CD14-positive monocyte (primary cell): ENCODE measurements at places on chromosomes 1 and 21. TPM values are rescaled to one million over a fixed set of nuclear protein-coding genes. Genes with fewer than 3 reads are reported as not detected.

DNA sequence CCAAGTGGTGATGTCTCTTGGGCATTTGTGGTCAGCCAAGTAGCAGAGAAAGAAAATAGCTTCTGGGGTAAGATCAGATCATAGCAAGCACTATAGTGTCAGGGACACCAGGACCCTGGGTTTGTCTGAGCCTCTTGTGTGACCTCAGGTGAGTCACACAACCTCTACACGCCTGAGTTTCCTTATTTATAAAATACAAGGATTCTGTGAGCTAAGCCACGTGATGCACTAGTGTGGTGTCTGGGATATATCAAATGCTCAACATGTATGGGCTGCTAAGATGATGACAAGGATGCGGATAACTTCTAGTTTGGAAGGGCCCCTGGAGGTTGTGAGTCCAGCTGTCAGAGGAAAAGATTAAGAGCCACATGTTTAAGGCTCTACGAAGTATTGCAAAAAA is 24.5 kb upstream of the ZNF436 start:
- no peak overlapping the region for H3K4me3 ChIP-seq
- H3K27me3 ChIP-seq: no peaks in the 10 kb centered on the region
- no peak for DNase-seq
- no peak overlapping the region for H3K27ac ChIP-seq

GRCh38 chr1:183583466-183583865 is 6.8 kb downstream of the NCF2 start:
- H3K27me3 ChIP-seq: no peaks in the 10 kb centered on the region
- DNase-seq: peak; percentile 92
- H3K27ac ChIP-seq: peak overlapping the region; percentile 76
- peaks cover 89% of the 10 kb centered on the region for H3K4me1 ChIP-seq
- H3K36me3 ChIP-seq: peaks cover 59% of the 10 kb centered on the region

DNA sequence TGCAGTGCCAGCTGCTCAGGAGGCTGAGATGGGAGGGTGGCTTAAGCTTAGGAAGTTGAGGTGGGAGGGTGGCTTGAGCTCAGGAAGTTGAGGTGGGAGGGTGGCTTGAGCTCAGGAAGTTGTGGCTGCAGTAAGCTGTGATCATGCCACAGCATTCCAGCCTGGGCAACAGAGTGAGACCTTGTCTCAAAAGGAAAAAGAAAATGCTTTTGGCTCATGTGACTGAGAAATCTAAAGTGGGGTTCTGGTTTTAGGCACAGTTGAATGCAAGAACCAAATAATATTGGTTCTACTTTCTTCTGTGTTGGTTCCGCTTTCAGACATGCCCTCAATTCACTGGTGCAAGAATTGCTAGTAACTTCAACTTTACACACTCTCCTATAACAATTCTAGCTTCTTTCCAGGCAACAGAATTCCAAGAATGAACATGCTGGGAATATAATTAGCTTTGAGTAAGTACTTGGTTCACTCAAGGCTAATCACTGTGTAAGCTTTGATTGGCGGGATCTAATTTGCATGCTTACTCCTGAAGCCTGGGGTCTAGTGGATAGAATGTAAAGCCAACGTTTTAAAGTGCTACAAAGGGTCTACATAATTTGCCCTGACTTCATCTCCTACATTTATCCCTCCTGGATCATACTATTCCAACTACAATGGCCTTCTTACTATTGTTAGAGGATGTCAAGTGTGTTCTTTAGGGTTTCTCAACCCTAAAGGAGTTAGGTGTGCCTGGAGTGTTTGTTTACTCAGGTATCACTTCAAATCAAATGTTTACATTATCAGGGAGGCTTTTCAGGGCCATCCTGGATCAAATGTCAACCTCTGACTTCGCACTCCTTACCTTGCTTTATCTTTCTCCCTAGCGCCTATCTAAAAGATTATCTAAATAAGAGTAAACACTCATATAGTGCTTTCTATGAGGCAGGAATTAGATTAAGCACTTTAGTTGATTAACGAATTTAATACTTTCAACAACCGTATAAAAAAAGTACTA is 115.1 kb downstream of the SLC16A1 start:
- DNase-seq: peak; percentile 11
- peak overlapping the region; percentile 41 for H3K4me3 ChIP-seq
- peaks cover 27% of the 10 kb centered on the region for H3K4me1 ChIP-seq
- peak overlapping the region; percentile 9 for H3K27ac ChIP-seq
- H3K27me3 ChIP-seq: no peaks in the 10 kb centered on the region
- H3K36me3 ChIP-seq: no peaks in the 10 kb centered on the region

GRCh38 chr21:45332415-45332814 is 44.7 kb upstream of the POFUT2 start:
- H3K4me3 ChIP-seq: no peak overlapping the region
- H3K27ac ChIP-seq: no peak overlapping the region
- no peak for DNase-seq
- no peaks in the 10 kb centered on the region for H3K27me3 ChIP-seq
- no peaks in the 10 kb centered on the region for H3K4me1 ChIP-seq

GRCh38 chr1:233448109-233448689 is 120.7 kb downstream of the MAP3K21 start:
- H3K4me1 ChIP-seq: no peaks in the 10 kb centered on the region
- H3K4me3 ChIP-seq: no peak overlapping the region
- DNase-seq: no peak
- no peaks in the 10 kb centered on the region for H3K36me3 ChIP-seq
- H3K27me3 ChIP-seq: no peaks in the 10 kb centered on the region
- no peak overlapping the region for H3K27ac ChIP-seq

- no peak for DNase-seq
- no peaks in the 10 kb centered on the region for H3K4me1 ChIP-seq
- no peaks in the 10 kb centered on the region for H3K27me3 ChIP-seq
- no peak overlapping the region for H3K4me3 ChIP-seq
- no peak overlapping the region for H3K27ac ChIP-seq
Measured at GRCh38 chr1:78830321-78830720, 176.2 kb downstream of the ADGRL4 start.

GRCh38 chr1:36323636-36324352 is at the start of gene EVA1B:
TSS of gene EVA1B (minus strand) at chr1:36323645. CDS start at chr1:36323037, 608 bp downstream.
- H3K36me3 ChIP-seq: no peaks in the 10 kb centered on the region
- DNase-seq: peak; percentile 37
- H3K4me1 ChIP-seq: peaks cover 35% of the 10 kb centered on the region
- no peak within 1 kb of the TSS for H3K27ac ChIP-seq
- peaks cover 17% of the 10 kb centered on the region for H3K27me3 ChIP-seq

DNA sequence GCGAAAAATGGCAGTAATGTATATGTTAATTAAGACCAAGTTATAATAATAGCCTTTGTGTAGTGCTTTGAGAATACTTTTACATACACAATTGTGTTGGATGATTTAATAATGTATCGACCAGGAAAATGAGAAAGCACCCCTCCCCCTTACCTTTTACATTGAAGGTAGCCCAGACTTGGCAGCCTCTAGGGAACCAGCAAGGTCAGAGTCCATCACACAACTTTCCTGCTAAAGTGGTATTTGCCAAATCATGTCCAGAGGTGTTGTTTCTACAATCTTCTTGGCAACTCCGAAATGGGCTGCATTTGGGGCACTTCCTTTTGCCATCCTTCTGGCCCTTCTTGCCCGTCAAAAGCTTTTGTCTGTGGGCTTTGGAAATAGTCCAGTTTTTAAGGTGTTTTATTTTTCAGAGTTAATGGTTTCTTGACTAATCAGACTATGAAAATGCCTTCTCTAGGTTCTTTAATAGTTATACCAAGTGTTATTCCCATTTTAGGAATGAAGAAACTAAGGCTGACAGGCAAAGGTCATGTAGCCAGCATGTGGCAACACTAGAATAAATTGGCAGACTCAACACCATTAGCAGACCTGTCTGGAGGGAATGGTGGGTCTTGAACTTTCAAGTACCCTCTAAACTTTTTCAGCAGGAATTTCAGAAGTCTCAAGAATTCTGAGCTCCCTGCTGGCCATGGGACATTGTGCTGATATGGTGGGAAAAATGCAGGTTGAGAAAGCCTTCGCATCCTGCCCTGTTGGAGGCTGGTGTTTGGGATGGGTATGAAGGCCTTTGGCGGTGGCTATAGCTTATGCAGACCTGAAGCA is 6.8 kb downstream of the ATP1A1 start:
- H3K27me3 ChIP-seq: no peaks in the 10 kb centered on the region
- H3K27ac ChIP-seq: peak overlapping the region; percentile 97
- peaks cover 68% of the 10 kb centered on the region for H3K4me1 ChIP-seq
- peaks cover 9% of the 10 kb centered on the region for H3K36me3 ChIP-seq
- no peak for DNase-seq

DNA sequence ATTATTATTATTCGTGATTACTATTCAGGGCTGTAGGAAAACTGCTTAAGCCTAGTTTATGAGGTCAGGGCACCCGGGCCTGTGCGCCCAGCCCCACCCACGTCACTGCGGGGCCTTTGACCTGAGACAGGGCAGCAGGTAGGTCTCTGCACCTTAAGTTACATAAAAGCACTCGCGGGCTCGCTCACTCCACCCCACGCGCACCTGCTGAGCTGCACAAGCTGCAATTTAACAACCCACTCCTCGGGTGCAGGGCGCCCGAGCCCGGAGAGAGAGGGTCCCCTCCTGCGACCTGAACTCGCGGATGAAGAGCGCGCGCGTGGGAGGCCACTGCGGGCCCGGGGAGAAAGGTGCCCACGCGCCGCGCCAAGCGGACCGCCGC is 477 bp downstream of the ICMT start:
- H3K4me3 ChIP-seq: peak overlapping the region; percentile 57
- H3K36me3 ChIP-seq: peaks cover 21% of the 10 kb centered on the region
- DNase-seq: no peak

DNA sequence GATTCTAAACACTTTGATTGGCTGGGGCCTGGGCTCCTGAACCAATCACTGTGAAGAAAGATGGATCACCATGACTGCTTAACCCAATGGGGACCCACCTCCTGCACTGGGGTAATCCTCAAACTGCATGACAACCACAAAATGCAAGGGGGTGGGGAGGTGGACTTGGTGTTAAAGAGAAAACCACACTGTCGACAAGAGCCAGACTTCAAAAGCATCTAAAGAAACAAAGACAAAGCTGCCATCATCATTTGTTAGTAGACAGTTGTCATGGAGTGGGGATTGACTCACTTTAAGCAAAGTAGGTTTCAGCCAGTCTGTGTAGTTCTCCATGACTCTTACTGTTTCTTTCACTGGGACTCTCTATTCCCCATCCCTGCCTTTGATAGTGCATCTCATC is 433.8 kb downstream of the PLPP3 start:
- H3K27me3 ChIP-seq: no peaks in the 10 kb centered on the region
- no peaks in the 10 kb centered on the region for H3K36me3 ChIP-seq
- no peak overlapping the region for H3K27ac ChIP-seq
- DNase-seq: no peak

DNA sequence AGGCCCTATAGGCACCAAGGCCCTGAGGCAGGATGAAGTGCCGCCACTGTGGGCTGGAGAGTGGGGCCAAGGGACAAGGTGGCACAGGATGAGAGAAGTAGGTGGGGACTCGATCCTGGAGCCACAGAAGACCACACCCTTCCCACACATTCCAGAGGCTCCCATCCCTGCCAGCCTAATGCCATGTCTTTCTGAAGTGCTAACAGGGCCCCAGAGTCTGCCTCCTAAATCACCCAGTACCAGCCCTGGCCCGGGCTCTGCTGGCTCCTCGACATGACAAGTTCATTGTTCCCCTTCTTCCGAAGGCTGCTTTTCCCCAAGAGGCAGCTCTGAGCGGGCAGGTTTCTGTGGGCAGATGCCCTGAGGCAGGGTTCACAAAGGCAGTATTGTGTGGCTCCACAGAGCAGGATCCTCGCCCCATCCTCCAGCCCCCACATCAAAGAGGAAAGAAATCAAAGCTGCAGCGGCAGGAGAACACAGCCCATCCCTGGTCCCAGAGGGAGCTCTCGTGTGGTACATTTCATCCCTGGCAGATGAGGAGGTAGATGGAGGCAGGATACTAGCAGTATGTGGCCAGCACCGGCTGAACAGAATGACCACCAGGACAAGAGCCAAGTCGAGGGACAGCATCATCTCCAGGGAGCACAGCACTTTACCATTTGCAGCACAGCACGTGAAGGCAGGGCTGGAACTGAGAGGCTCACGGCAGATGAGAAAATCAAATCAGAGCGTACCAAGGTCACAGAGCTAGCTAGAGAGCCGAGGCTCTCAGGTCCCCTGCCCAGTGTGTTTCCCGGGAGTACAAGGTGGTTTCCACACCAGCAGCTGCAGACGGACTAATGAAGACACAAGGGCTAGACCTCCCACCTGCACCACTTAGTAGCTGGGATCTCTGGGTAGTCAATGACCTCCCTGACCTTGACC is 64.8 kb downstream of the SYF2 start:
- no peak overlapping the region for H3K27ac ChIP-seq
- H3K4me1 ChIP-seq: no peaks in the 10 kb centered on the region
- no peaks in the 10 kb centered on the region for H3K36me3 ChIP-seq
- H3K4me3 ChIP-seq: no peak overlapping the region

HLCS gene
- 0.78 and 2.1 TPM in 2 replicates for polyA plus RNA-seq

PTPRC gene
- 176 and 410 TPM in 2 replicates for polyA plus RNA-seq

COL9A2 gene
- 22.1 and 24.3 TPM in 2 replicates for polyA plus RNA-seq

CFAP57 gene
- 0.05 TPM for polyA plus RNA-seq

ILF2 gene
- 48.6 and 103 TPM in 2 replicates for polyA plus RNA-seq

SLC9C2 gene
- polyA plus RNA-seq: not detected in 2 replicates

AIDA gene
- 4.6 and 11.7 TPM in 2 replicates for polyA plus RNA-seq

HOOK1 gene
- polyA plus RNA-seq: not detected
